Fibroblast of lung (primary cell): ENCODE measurements at places on chromosomes 12 and 14.

- DNase-seq, result peak; percentile 47
- H3K27me3 ChIP-seq, result no peaks in the 10 kb centered on the region
- H3K4me1 ChIP-seq, result no peaks in the 10 kb centered on the region
- H3K36me3 ChIP-seq, result no peaks in the 10 kb centered on the region
These were observed 106.9 kb downstream of the STXBP6 start for GRCh38 chr14:24943024-24943423.

- peak; percentile 2 for DNase-seq
- H3K27me3 ChIP-seq, result no peaks in the 10 kb centered on the region
- H3K4me1 ChIP-seq, result peaks cover 12% of the 10 kb centered on the region
- no peaks in the 10 kb centered on the region for H3K36me3 ChIP-seq
- H3K4me3 ChIP-seq, result peak overlapping the region; percentile 57
- peak overlapping the region; percentile 73 for H3K27ac ChIP-seq
These were observed 706 bp downstream of the CRACR2A start for GRCh38 chr12:3752096-3752709.

DNA sequence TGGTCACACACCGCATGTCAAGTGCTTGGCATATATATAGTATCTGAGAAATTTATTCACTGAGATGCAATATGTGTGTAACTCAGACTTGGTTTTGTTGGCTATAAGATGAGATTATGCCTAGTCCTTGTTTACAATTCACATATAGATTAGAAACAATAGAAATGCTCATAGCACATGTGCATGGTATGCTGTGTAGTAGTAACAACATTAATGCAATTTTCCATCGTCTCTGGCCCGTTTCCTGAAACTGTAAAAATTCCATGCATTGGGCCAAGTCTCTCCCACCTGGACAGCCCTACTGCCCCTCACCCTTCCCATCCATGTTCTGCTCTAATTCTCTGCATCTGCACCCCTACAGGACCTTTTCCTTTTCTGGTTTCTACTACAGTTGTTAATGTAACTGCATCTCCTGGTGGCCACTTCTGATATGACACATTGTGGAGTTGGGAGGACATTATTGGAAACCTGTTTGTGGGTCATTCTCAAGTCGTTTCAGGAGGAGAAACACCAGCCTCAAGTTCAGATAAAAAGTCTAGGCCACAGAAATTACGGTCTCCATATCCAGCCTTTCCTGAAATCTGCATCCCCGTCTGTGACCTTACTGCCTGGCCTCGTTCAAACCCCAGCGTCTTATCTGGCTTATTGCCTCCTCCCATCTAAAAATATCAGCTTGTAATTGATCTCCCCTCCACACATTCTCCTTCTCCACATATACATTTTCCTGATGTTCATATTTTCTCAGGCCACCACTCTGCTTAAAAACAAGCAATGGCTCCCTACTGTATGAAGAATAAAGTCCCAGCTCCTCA, 37.5 kb downstream of the EMP1 start:
- H3K27me3 ChIP-seq, result no peaks in the 10 kb centered on the region
- H3K4me1 ChIP-seq, result no peaks in the 10 kb centered on the region
- H3K36me3 ChIP-seq, result no peaks in the 10 kb centered on the region
- no peak overlapping the region for H3K4me3 ChIP-seq

GRCh38 chr14:88075269-88075981, 70.5 kb downstream of the GPR65 start:
- H3K4me1 ChIP-seq, result no peaks in the 10 kb centered on the region
- no peak overlapping the region for H3K4me3 ChIP-seq
- no peaks in the 10 kb centered on the region for H3K36me3 ChIP-seq
- H3K27ac ChIP-seq, result no peak overlapping the region
- H3K27me3 ChIP-seq, result no peaks in the 10 kb centered on the region

DNA sequence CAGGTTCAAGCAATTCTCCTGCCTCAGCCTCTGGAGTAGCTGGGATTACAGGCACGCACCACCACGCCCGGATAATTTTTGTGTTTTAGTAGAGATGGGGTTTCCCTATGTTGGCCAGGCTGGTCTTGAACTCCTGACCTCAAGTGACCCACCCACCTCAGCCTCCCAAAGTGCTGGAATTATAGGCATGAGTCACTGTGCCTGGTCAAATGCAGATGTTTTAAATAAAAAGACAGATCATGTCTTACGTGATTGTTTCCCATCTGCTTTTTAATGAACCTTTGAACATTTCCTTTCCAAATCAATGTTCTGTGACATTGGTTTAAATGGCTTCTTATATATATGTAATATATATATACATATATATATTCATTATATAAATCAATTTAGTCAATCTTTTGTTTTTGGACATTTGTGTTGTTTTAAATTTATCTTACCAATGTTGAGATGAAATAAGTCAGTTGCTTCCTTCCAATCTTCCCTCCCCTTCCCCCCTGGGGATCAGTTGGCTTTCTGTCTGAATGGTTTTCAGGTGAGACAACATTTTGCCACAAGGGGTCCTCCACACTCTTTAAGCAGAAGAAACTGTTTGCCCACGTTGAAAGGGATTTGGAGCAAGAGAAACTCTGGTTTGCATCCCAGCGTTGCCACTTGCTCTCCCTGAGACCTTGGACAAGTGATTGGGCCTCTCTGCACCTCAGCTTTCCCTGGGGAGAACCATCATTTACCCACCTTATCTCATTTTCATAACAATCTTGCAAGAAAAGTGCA, 47.6 kb upstream of the RBM19 start:
- no peak overlapping the region for H3K4me3 ChIP-seq
- H3K27me3 ChIP-seq, result no peaks in the 10 kb centered on the region
- peak; percentile 47 for DNase-seq
- H3K36me3 ChIP-seq, result no peaks in the 10 kb centered on the region
- H3K27ac ChIP-seq, result no peak overlapping the region
- no peaks in the 10 kb centered on the region for H3K4me1 ChIP-seq

DNA sequence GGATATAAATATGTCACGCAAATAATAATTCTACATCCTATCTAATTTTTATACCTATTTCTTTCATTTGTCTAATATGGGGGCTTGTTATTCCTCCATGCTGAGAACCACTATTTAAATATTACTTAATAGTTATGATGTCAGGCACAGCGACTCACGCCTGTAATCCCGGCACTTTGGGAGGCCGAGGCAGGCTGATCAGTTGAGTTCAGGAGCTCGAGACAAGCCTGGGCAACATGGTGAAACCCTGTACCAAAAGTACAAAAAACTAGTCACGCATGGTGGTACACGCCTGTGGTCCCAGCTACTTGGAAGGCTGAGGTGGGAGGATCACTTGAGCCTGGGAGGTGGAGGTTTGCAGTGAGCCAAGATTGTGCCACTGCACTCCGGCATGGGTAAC, 45.2 kb downstream of the GXYLT1 start:
- no peaks in the 10 kb centered on the region for H3K36me3 ChIP-seq
- no peak overlapping the region for H3K4me3 ChIP-seq
- no peak overlapping the region for H3K27ac ChIP-seq
- no peaks in the 10 kb centered on the region for H3K27me3 ChIP-seq

GRCh38 chr12:59182191-59182590, 261.9 kb upstream of the LRIG3 start:
- DNase-seq, result no peak
- H3K4me1 ChIP-seq, result no peaks in the 10 kb centered on the region
- H3K27ac ChIP-seq, result no peak overlapping the region
- H3K27me3 ChIP-seq, result no peaks in the 10 kb centered on the region

GRCh38 chr12:117360551-117361346, 677 bp downstream of the NOS1 start:
- H3K27ac ChIP-seq, result no peak overlapping the region
- no peak for DNase-seq
- no peaks in the 10 kb centered on the region for H3K36me3 ChIP-seq
- no peaks in the 10 kb centered on the region for H3K4me1 ChIP-seq
- peaks cover 3% of the 10 kb centered on the region for H3K27me3 ChIP-seq

- H3K36me3 ChIP-seq, result peaks cover 1% of the 10 kb centered on the region
- DNase-seq, result peak; percentile 45
- H3K4me3 ChIP-seq, result no peak overlapping the region
- H3K4me1 ChIP-seq, result peaks cover 3% of the 10 kb centered on the region
- no peak overlapping the region for H3K27ac ChIP-seq
- no peaks in the 10 kb centered on the region for H3K27me3 ChIP-seq
These were observed 9.9 kb downstream of the DPF3 start for GRCh38 chr14:72883961-72884360.
